Glutamatergic neuron (in vitro differentiated cells): ENCODE measurements at places on chromosomes 11 and 22.
A peak's percentile ranks its signal among the peaks of the same experiment; 100 is the strongest.

DNA sequence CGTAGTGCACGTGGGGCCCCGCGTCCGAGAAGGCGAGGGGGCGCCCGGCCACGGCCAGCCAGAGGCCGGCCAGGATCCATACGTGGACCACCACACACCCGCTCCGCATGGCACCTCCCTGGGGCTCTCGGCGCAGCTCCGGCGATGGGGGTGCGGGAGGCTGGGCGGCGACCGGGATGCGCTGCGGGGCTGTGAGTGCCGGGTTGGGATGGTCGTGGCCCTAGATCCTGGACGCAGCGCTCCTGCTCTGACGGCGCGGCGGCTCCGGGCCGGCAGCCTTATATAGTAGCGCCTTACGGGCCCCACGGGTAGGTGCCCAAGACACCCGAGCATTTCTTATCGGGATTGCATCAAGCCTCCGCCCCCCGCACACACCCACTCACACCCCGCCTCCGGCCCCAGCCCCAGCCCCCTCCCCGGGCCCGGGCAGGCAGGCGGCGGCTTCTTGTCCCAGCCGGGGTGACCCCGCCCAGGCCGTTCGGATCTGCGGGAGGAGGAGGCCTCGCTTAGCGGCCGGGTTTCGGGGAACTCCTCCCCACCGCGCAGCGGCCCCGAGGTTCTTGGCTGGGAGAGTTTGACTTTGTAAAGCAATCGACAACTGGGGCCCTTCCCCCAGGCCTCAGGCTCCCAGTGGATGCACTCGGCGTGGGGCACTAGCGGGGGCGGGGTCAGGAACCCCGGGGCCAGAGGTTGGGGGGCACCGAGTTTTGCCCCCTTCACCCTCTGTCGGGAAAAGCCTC lies at the start of gene FGF19:
Gene FGF19, minus strand, starts transcription at position 255 of the 740 bp plus-strand sequence. Its CDS starts 146 bp downstream, at position 109.
- DNase-seq: no peak

DNA sequence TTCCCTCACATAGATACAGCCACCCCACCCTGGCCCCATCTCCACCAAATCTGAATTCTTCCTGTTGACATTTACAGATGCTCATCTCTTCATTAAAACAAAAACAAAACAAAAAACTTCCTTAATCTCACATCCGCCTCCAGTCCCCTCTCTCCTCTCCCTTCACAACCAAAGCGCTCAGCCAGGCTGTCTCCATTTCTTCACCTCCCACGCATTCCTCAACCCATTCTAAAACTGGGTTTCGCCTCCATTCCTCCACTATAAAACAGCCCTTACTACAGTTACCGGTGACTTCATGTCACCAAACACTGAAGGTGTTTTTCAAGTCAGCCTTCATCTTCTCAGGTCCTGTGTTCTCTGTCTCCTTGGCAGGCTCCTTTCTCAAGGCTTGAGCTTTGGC lies 9.6 kb downstream of the BACE1-AS start:
- DNase-seq: no peak

DNA sequence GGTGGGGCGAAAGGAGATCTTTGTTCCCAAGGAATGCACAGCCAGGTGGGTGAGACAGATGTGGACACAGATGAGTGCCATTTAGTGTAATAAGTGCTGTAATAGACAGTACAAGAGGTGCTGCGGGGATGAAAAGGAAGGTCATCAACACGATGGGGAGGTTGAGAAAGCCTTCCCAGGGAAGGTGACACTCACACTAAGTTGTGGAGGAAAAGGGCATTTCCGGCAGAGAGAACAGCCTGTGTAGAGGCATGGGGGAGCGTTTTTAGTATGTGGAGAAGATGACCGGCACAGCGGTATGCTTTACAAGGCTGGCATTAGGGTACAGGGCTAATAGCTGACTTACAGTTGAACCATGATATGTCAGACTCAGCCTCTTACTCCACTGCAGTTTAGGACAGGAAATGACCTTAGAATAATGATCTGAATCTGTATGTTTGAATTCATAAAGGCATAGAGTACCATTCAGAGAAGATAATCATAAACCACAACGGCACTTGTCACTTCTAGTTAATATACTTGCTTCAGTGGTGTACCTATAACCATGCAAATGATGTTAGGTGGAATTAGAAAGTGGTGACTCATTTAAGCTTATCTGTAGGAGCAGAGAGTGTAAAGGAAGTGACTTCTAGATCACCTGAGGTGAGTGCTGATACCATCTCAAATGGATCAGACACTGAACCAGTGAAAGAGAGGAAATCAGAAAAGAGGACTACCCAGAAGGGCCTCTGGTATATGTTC lies 60.6 kb downstream of the FAM83F start:
- no peak for DNase-seq

- no peak for DNase-seq
Observed at GRCh38 chr22:42410708-42411107, 21.5 kb downstream of the NFAM1 start.

GRCh38 chr11:46404476-46405017 lies 13.0 kb upstream of the CHRM4 start:
- no peak for DNase-seq

DNA sequence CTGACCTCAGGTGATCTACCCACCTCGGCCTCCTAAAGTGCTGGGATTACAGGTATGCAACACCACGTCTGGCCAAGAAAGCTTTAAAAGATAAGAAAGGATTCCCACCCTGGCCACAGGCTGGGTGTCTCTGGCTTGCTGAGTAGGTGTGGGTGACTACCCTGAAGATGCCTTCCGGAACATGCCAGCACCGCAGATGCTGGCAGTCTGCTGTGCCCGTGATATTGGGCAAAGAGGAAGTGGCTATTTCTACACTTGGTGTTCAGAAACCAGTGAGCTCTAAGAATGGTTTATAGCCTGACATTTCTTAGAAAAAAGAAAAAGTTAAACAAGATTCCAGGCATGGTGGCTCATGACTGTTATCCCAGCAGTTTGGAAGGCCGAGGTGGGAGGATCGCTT lies 6.1 kb downstream of the MRPL11 start:
- DNase-seq: no peak

DNA sequence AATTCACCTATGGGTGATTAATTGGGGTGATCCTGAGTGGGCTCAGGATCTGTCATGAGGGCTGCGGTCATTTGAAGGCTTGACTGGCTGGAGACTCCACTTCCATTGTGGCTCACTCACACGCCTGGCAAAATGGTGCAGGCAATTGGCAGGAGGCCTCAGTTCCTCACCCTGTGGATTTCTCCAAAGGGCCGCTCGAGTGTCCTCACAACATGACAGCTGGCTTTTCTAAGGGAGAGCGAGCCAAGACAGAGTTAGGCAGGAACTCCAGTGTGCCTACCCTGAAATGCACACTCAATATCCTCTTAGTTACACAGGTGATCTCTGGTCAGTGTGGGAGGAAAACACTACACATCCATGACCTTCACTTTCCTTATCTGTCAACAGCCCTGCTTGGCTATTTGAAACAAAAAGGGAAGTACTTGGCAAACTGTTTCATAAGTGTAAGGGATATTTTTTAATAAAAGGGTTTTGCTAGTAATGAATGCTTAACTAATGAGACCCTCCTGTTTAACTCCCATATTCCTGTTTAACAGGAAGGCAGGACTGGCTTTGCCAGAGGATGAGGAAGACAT lies 25.7 kb downstream of the OSBP2 start:
- no peak for DNase-seq

- peak; percentile 46 for DNase-seq
Observed at GRCh38 chr11:11426226-11426952, 73.3 kb upstream of the CSNK2A3 start.

- peak; percentile 70 for DNase-seq
Observed at GRCh38 chr11:20162824-20163782, 2.8 kb upstream of the DBX1 start.
